Karpas-422 (cell line): ENCODE measurements at places on chromosomes 7 and 10. TPM values are rescaled to one million over a fixed set of nuclear protein-coding genes. Genes with fewer than 3 reads are reported as not detected.

Gene GJC3
- 0.47 TPM in 1 of 2 replicates, not detected in the other for total RNA-seq

Gene CALML5
- total RNA-seq, result not detected in 2 replicates

Gene PFKP
- total RNA-seq, result 91.3 and 196 TPM in 2 replicates

Gene HOXA7
- 7.5 and 10.2 TPM in 2 replicates for total RNA-seq

Gene SRGN
- 18.3 and 56.4 TPM in 2 replicates for total RNA-seq

Gene POT1
- total RNA-seq, result 34.5 and 125 TPM in 2 replicates

Gene NPSR1
- not detected in 2 replicates for total RNA-seq

Gene AGR2
- total RNA-seq, result 0.19 and 2.5 TPM in 2 replicates

Gene COL26A1
- not detected in 2 replicates for total RNA-seq

Gene THSD7A
- total RNA-seq, result 0.29 TPM in 1 of 2 replicates, not detected in the other

Gene TLX1
- total RNA-seq, result not detected in 2 replicates

Gene TMEM196
- not detected in 2 replicates for total RNA-seq

Gene PLXNA4
- 0.29 and 0.48 TPM in 2 replicates for total RNA-seq

Gene ITGA8
- total RNA-seq, result not detected in 2 replicates

Gene FAM20C
- not detected in 2 replicates for total RNA-seq

Gene OPALIN
- total RNA-seq, result not detected in 2 replicates

Gene TRUB1
- total RNA-seq, result 31.6 and 43.7 TPM in 2 replicates

Gene CRHR2
- not detected in 2 replicates for total RNA-seq

Gene TMEM270
- not detected in 2 replicates for total RNA-seq

Gene CHN2
- total RNA-seq, result 3.3 and 9.1 TPM in 2 replicates

Gene CASTOR2
- 0.30 and 3.5 TPM in 2 replicates for total RNA-seq

Gene EIF5AL1
- 0.11 TPM in 1 of 2 replicates, not detected in the other for total RNA-seq

Gene TSPAN33
- total RNA-seq, result 11.1 and 21.8 TPM in 2 replicates

Gene SGPL1
- total RNA-seq, result 26.0 and 26.3 TPM in 2 replicates

Gene ENKUR
- total RNA-seq, result not detected in 2 replicates

Gene GDF2
- total RNA-seq, result not detected in 2 replicates

Gene POU6F2
- total RNA-seq, result not detected in 2 replicates
